ENCODE measurements at places on chromosomes 4 and X. TPM values are rescaled to one million over a fixed set of nuclear protein-coding genes. Genes with fewer than 3 reads are reported as not detected.

NPY1R gene
- 0.09 TPM for total RNA-seq

SUPT20HL2 gene
- total RNA-seq = not detected

GASK1B gene
- 99.3 TPM for total RNA-seq

FGFBP2 gene
- not detected for total RNA-seq

TEX13B gene
- total RNA-seq = not detected

PAGE5 gene
- not detected for total RNA-seq

NPY5R gene
- not detected for total RNA-seq

EGFL6 gene
- total RNA-seq = not detected

SEL1L3 gene
- 80.5 TPM for total RNA-seq

CFAP299 gene
- 0.09 TPM for total RNA-seq

BST1 gene
- total RNA-seq = 13.3 TPM

AFM gene
- total RNA-seq = not detected

HELT gene
- not detected for total RNA-seq

ARHGAP36 gene
- 0.09 TPM for total RNA-seq

All from endothelial cell of coronary artery (primary cell).